Left renal cortex interstitium (tissue), 4 donors: ENCODE measurements at places on chromosomes 16 and 17.

DNA sequence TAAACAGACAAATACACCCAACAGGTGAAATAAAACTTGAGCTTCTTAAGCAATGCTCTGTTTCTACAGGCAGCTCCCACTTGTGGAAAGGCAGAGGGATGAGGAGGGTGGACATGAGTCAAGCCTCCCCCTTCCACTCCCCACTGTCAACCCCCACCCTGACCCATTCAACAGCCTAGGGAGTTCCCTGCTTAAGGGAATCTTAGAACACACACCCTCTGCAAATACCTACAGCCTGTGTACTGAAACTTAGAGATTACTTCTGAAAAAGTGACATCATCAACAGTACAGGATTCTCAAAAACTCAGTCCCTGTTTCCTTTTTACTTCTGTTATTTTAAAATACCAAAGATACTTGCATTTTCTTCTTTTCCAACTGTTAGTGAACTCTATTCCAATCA lies 345.4 kb downstream of the SOX9 start:
- DNase-seq: no peak

DNA sequence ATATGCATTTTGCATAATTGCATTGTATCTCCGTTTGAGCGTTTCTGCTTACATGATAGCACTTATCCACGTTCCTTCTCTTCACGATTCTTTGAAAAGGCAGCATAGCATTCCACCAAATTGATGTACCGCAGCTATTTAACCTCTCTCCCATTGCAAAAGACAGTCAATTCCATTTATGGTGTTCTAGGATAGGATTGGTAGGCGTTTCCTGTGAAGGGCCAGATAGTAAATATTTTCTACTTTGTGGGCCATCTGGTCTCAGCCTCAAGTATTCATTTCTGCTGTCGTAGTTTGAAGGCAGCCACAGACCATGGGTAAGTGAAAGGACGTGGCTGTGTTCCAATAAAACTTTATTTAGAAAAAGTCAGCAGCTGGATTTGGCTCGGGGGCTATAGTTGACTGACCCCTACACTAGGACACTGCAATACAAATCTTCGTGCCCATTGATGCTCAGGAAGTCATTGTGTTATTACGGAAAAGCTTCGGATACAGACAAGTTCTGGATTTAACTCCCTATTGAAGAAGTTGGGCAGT lies 10.1 kb downstream of the SNX29 start:
- DNase-seq: no peak

DNA sequence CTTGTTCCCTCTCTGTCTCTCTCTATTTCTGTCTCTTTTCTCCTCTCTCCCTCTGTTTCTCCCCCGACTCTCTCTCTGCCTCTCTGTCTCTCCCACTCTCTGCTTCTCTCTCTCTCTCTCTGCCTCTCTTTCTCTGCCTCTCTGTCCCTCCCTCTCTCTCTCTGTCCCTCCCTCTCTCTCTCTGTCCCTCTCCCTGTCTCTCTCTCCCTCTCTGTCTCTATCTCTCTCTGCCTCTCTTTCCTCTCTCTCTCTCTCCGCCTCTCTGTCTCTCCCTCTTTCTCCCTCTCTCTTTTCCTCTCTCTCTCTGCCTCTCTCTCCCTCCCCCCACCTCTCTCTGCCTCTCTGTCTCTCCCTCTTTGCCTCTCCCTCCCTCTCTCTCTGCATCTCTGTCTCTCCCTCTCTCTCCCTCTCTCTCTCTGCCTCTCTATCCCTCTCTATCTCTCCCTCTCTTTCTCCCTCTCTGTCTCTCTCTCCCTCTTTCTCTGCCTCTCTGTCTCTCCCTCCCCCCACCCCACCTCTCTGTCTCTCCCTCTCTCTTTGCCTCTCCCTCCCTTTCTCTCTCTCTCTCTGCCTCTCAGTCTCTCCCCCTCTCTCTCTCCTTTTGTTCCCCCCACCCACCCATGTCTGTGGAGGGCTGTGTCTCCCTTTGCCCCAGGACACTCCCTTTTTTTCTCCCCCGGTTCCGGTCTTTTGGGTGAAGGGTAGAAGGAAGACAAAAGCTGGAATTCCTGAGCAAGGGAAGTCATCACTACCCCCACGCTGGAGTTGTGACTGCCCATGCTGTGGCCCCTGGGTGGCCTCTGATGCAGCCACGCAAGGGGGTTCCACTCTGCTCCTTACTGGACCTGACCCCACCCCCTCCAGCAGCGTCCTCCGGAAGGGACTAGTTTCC lies 27.1 kb upstream of the MGAT5B start:
- DNase-seq: no peak

DNA sequence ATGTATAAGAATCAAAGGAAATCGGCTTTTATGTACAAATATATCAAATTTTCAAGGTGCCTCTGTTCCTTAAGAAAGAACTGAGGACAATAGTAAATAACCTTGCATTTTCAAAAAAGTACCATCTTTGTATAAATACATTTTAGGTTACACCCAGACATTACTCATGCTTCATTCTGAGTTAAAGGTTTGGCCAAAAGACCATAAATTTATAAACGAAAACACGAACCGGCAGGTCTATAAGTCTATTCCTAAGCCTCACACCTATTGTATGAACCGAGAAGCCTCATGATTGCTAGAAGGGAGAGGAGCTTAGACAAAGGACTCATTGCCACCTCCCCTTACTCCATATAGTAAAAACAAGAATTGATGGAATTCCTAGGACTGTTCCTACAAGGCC lies 94.6 kb upstream of the PSMD7 start:
- DNase-seq: no peak

GRCh38 chr16:69486724-69487123 lies 62.3 kb downstream of the CYB5B start:
- no peak for DNase-seq

- DNase-seq: peak; percentile 23
Measured at GRCh38 chr17:61635913-61636432, 45.0 kb upstream of the NACA2 start.

DNA sequence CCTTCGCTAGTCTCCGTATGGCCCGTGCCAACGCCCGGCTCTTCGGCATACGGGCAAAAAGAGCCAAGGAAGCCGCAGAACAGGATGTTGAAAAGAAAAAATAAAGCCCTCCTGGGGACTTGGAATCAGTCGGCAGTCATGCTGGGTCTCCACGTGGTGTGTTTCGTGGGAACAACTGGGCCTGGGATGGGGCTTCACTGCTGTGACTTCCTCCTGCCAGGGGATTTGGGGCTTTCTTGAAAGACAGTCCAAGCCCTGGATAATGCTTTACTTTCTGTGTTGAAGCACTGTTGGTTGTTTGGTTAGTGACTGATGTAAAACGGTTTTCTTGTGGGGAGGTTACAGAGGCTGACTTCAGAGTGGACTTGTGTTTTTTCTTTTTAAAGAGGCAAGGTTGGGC lies 2.5 kb downstream of the RPL13 start:
- DNase-seq: no peak

GRCh38 chr16:12240036-12240435 lies 263.5 kb downstream of the SNX29 start:
- DNase-seq: no peak

DNA sequence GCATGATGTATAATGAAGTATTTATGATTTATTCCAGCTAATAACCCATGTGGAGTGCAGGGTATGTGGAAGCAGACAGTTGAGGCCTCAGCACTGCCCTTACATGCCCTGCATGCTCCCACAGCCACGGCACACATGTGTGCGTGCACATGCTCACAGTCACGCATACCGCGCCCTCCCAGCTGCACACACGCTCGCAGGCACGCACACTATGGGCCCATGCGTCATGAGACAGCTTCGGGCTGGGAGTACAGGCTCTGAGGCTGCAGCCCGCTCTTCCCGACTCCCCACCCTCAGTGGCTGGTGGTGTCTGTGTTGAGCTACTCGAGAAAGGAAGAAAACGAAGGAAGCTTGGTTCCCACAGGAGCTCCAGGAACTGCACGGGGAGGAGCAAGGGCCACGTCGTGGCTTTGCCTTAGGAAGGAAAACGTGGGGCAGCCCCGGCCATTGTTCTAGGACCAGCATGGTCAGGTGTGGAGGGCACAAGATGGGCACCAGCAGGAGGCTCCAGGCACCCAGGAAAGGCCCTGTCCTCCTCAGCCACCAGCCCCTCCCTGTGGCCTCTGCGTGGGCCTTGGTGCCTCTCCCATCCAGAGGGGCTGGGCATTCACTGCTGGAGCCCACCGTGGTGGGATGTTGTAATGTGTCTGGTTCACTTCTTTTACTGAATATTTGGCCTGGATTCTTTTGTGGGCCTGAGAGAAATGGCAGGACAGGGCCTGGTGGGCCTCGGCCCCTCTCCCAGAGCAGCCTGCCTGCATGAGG lies 27.5 kb upstream of the CDH15 start:
- no peak for DNase-seq

GRCh38 chr16:50946098-50946497 lies 204.2 kb downstream of the CYLD start:
- no peak for DNase-seq

GRCh38 chr17:56690441-56691291 lies 97.2 kb downstream of the NOG start:
- DNase-seq: no peak

GRCh38 chr17:78341559-78342448 lies 18.1 kb downstream of the SOCS3 start:
- DNase-seq: peak; percentile 57

GRCh38 chr17:1793447-1793806 lies 31.6 kb downstream of the SERPINF1 start:
- DNase-seq: no peak

- no peak for DNase-seq
Measured at GRCh38 chr16:55942821-55943220, 67.6 kb upstream of the CES5A start.

DNA sequence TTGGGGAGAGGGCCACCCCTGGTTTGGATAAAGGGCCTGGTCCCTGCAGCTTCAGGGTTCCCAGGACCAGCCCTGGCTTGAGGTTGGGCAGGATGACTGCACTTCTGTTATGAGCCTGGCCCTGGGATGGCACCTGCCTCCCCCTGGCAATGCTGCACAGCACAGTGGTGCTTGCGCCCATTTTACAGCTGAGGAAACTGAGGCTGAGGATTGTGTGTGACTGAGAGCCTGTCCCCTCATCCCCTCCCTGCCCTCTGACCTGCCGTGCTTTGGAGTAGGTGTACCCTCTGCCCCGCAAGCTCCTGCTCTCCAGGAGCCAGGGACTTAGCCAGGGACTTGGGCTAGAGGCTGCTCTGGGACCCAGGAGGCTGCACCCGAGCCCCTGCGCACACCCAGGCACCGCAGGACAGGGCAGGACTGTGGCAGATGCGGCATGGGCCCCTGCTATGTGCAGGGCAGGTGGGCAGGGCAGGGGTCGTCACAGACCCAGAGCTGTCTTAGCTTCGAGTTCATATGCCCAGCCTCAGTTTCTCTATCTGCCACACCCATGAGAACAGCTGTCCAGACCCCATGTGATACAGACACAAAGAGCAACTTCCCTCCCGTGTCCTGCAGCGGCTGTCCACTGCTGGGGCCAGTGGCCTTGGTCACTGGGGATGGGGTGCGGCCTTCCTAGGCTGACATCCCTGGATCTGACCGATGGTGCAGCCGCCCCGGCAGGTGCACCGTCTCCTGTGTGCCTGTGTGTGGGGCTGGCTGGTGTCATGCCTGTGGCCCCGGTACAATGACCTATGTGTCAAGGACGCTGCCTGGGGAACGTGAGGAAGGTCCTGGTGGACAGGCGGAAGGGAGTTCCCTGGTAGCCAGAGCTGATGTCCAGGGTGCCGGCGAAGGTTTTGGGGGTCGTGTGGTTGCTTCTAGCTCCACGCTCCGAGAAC lies 36.6 kb downstream of the BAHCC1 start:
- DNase-seq: no peak

DNA sequence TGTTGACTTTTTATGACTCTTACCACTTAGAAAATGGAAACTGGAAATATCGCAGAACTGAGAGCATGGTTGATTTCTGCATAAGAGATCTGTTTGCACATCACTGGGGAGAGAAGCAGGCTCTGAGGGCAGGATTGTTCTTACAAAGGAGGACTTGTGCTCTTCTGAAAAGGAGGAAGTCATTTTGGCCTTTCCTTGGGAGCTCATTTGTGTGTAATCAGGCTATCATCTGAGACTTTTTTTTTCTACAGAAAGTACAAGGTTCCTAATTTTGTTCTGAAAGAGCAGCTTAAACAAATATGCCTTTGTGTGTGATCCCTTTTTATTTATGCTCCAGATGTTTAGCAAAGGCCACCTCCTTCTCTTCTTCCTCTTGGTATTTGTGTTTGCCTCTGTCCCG lies 145.7 kb upstream of the CACNG5 start:
- DNase-seq: no peak

DNA sequence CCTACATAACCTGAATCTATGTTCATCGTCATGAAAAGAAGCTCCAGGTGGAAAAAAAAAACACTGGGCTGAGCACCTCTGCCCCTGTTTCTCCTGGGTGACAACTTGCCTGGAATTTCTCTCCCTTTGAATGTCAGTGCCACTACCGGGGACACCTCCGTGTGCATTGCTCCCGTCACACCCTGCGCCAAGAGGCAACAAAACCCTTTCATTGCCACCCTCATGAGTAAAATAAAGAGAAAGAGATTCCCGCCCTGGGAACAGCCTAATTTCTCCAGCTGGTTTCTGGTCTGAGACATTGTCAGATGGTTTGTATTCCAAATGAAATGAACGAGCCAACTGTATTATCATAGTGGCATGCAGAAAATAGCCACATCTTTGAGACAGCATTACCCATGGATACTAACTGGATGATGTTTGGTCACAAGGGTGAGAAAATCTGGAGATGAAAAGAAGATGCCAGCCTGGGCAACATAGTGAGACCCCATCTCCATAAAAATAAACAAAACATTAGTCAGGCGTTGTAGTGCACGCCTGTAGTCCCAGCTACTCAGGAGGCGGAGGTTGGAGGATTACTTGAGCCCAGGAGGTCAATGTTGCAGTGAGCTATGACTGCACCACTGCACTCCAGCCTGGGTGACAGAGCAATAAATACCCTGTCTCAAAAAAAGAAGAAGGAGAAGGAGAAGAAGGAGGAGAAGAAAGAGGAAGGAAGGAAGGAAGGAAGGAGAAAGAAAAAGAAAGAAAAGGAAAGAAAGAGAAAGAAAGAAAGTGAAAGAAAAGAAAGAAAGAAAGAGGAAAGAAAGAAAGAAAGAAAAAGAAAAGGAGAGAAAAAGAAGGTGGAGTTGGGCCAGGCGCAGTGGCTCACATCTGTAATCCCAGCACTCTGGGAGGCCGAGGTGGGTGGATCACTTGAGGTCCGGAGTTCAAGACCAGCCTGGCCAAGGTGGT lies 42.2 kb upstream of the ADCY9 start:
- DNase-seq: no peak

GRCh38 chr16:55691771-55692170 lies 36.0 kb downstream of the SLC6A2 start:
- no peak for DNase-seq

DNA sequence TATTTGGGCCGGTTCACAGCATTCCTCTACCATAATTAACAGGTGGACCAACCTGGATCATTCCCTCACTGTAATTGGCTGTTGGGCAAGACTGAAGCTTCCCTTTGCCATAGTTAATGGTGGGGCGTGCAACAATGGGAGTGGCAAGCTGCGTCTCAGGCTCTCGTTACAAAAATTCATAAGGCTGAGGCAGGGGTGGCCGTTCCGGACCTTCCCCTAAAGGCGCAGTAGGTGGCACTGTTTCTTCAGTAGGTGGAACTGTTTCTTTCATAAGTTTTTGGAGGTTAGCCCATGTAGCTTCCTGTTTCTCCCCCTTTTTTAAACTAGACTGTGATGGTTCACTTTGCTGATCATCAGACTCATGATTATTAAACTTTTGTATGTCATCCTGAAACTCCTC lies 17.0 kb upstream of the TMC5 start:
- DNase-seq: no peak

- no peak for DNase-seq
Measured at GRCh38 chr16:79307214-79307613, 293.3 kb downstream of the MAF start.
